Upper lobe of left lung (tissue), 6 donors: ENCODE measurements at places on chromosomes 3 and 15. TPM values are rescaled to one million over a fixed set of nuclear protein-coding genes. Genes with fewer than 3 reads are reported as not detected.

REC114 gene
- not detected for total RNA-seq

SLC22A14 gene
- total RNA-seq, result not detected

TNNC1 gene
- 124 TPM for total RNA-seq

CLDN1 gene
- total RNA-seq, result 7.3 TPM
